Renal cortical epithelial cell (primary cell): ENCODE measurements at places on chromosomes 3 and 15. TPM values are rescaled to one million over a fixed set of nuclear protein-coding genes. Genes with fewer than 3 reads are reported as not detected.

The ANKUB1 gene
- total RNA-seq = not detected in 2 replicates

The CSPG5 gene
- total RNA-seq = 0.40 and 1.2 TPM in 2 replicates

The ATP10A gene
- 16.5 and 29.7 TPM in 2 replicates for total RNA-seq

DNA sequence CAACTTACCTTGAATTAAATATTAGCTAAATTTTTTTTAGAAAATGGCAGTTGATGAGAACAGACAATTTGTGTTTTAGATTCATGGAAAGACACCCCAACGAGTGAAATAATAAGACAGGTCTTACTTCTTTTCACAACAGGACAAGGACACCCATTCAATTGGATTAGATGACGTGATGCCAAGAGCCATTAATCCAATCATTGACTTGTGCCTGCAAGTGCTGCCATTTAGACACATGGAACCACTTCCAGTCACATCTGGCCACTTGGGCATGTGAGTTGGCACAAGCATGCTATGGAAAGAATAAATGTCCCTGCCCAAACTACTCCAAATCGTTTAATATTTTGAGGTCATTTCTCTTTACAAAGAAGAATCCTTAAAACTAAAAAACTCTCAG is 1308.8 kb downstream of the ROBO2 start:
- no peak for DNase-seq

DNA sequence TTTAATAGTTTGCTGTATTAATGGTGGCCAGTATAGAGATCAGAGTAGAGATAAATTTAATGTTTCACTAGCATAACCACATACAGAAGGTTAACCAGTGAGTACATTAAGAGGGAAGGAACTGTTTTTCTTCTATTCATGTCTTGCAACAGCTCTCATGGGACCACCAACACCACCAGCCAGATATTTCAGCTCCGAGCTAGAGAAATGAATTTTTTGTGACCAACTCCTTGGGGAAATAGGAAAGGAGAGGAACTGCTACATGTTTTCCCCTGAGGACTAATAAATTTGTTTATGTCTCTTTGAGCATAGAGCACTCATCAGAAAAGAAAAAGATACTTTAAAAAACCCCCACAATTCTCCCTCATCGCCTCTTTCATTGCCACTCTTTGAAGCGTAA is 247.5 kb downstream of the MBNL1 start:
- DNase-seq = no peak

DNA sequence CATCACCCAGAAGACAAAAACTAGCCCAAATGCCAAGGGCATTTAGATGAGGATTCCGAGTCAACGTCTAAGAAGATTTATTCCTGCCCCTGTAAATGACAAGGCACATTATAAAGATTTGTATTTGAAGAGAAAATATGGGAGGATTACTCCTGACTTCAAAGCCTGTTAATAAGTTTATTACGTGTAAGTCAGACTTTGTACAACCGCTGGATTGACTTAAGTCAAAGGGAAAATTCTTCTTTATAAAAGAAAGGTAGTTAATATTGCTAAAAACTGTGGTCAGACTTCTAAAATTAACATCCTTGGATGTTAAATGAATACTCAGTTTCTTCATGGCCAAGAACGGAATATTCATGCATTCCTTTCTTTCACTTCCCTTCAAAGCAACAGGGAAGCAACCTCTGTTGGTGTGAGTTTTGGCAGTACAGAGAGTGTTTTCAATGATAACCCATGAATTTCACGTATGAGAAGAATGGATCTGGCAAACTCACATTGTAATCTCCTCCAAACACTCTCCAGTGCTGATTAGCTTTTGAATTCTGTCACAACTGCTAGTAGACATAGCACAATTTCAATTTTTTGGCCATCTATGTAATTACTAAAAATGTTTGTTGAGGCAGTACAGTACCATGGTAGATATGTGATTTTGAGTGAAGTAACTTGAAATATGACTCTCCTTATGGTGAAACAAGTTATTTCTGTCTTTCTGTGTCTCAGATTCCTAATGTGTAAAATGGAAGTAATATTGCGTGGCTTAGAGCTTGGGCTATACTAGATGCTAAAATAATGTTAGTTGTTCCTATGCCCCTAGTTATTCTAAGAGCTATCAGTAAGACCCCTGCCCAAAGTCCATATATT is 62.0 kb downstream of the PLD1 start:
- DNase-seq = no peak

DNA sequence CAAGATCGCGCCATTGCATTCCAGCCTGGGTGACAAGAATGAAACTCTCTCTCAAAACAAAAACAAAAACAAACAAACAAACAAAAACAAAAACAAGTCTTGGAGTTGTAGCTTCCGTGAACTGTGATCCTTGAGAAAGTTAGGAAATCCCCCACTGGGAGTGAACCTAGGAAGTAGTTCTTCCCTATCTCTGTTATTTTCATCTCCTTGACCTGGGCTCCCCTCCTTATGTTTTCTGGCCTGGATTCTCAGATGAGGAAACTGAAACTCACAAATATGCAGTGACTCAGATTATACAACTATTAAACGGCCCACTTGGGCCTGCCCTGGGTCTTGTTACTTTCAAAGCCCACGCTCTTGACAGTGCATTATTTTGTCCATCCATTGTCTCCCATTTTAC is 29.7 kb downstream of the SAXO2 start:
- no peak for DNase-seq
